AG10803 (cell line): ENCODE measurements at places on chromosomes 2 and 18.

DNA sequence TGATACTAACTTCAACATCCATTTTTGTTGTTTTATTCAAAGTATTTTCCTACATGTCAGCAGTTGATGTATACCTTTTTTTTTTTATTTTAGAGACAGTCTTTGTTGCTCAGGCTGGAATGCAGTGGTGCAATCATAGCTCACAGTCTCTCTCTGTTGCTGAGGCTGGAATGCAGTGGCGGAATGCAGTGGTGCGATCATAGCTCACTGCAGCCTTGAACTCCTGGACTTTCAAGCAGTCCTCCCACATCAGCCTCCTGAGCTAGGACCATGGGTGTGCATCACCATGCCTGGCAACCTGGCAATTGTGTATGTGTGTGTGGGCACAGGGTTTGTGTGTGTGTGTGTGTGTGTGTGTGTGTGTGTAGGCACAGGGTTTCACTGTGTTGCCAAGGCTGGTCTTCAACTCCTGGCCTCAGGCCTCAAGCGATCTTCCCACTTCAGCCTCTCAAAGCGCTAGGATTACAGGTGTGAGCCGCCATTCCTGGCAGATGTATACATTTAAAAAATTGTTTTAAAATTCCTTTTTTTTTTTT is 24.8 kb downstream of the SANBR start:
- DNase-seq, result peak; percentile 53

GRCh38 chr2:57943315-57943714 is 103.3 kb upstream of the VRK2 start:
- DNase-seq, result peak; percentile 53

DNA sequence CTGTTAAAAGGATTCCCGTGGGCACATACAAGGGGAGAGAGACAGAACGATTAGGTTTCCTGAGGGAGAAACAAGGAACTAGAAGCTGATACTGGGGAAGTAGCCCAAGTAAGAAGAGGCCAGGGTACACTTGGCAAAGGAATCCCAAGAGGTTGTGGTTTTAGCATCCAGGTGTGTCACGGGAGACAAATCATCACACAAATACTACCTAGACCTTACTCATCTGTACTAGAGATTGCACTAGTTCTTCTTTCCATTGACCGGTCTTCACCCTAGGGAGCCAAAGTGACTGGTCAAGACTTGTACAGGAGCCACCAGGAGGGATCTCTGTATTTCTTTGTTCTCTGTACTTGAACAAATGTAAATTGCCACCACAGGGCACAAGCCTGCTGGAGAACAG is 14.2 kb upstream of the NR4A2 start:
- DNase-seq, result no peak

- peak; percentile 16 for DNase-seq
These were observed 7.4 kb downstream of the THNSL2 start for GRCh38 chr2:88177556-88177955.

- no peak for DNase-seq
These were observed 1246.6 kb upstream of the LRRTM1 start for GRCh38 chr2:81551040-81551634.
